CD4-positive, alpha-beta T cell treated with Interleukin-10 for 1 hour (primary cell): ENCODE measurements at places on chromosomes 1 and 21.

DNA sequence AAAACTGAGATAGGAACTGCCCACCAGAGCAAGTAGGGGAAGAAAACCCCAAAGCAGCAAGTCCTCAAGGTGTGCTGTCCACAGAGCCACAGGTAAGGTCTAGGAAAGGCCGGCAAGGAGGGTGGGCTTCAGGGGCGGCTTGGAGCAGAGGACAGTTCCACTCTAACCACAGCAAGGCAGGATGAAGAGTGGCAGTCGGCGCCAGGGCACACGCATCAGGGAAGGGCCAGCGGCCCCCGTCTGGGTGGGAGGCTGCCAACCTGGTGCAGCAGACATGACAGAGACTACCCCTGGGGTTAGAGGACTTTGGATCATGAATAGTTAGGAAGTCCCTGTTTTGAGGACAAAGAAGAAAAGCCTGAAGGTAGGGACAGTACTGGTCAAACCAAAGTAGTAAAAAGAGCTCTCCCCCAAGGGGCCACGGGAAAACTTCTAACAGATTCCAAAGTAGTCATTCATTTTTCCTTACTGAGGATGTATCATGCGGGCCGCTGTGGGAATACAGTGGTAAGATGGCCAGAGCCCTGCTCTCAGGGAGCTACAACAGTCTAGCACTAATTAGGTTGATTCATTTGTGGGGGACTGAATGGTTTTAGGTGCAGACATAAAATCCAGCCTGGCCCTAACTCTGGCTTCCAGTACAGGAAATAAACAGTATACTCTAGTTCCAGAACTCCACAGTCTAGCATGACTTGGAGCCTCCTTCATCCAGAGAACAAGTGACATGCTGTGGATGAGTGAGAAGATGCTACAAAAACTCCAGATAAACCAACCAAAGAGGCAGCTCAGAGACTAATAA, 3.5 kb upstream of the RAP1GAP start:
- no peak for DNase-seq

GRCh38 chr1:195831789-195832188, 776.5 kb downstream of the KCNT2 start:
- no peak for DNase-seq

GRCh38 chr21:35528116-35529042, 479.3 kb upstream of the RUNX1 start:
- peak; percentile 32 for DNase-seq

GRCh38 chr1:76687307-76688175, 179.7 kb upstream of the ST6GALNAC5 start:
- no peak for DNase-seq

- DNase-seq, result no peak
These were observed 75.2 kb downstream of the PLPPR5 start for GRCh38 chr1:98929437-98929836.

GRCh38 chr21:15752763-15753407, 23.1 kb downstream of the USP25 start:
- DNase-seq, result no peak

DNA sequence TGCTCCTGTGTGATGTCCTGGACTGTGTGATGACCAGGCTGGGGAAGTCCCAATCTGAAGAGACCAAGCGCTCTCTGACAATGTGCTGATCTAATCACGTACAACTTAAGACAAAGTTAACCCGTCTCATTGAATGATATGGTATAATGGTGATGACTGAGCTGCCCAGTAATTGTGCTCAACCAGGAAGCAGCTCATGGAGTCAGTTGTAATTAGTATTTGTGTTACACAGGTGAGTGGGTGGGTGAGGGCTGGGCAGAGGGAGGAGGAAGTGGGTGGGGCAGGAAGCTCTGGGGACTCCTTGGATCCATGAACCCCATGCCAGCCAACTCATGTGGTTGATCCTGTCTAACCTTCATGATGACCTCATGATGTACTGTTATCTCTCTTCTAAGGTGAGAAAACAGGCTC, 8.7 kb upstream of the ECE1 start:
- peak; percentile 30 for DNase-seq

GRCh38 chr1:245860657-245861544, 646.2 kb downstream of the SMYD3 start:
- no peak for DNase-seq

- no peak for DNase-seq
These were observed 36.2 kb upstream of the LRIG2 start for GRCh38 chr1:113036639-113037321.

- no peak for DNase-seq
These were observed 18.5 kb upstream of the LHX8 start for GRCh38 chr1:75115654-75116053.

GRCh38 chr1:223410036-223410435, 16.8 kb downstream of the CCDC185 start:
- DNase-seq, result no peak

DNA sequence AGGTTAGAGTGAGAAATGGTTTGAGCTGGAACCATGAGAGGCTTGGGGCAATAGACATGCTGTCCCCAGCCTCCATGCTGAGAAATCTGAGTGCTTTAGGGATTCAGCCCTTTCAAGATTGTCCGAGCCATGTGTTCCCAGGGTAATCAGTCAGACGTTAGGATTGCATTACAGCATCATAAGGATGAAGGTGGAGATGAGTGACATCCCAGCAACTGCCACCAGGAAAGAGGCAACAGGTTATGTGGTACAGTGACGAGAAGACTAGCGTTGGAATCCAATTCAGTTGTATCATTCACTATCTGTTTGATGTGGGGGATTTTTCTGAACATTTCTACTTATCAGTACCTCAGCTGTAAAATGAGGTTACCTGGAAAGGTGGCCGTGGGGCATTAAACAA, 1.7 kb downstream of the CAMK1G start:
- DNase-seq, result no peak

GRCh38 chr21:37436174-37436573, 69.6 kb downstream of the DYRK1A start:
- DNase-seq, result no peak

DNA sequence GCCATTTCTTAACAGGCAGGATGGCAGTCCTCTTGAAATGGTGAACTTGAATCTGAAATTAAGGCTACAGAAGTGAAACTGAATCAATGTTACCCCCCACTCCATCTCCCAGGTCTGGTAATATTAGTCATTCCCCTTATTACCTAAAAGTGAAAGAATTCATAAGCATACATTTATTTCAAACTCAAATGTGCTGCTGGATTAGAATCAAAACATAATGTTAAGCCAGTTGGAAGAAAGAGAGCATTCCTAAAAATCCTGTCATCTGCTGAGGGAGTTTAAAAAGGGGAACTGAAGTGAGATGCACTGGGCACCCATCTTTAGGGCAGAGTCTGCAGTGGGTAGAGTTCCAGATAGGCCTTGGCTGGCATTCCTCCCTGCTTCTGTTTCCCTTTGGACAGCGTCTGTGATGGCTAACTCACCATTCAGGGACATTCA, 17.4 kb downstream of the KIAA0319L start:
- no peak for DNase-seq

DNA sequence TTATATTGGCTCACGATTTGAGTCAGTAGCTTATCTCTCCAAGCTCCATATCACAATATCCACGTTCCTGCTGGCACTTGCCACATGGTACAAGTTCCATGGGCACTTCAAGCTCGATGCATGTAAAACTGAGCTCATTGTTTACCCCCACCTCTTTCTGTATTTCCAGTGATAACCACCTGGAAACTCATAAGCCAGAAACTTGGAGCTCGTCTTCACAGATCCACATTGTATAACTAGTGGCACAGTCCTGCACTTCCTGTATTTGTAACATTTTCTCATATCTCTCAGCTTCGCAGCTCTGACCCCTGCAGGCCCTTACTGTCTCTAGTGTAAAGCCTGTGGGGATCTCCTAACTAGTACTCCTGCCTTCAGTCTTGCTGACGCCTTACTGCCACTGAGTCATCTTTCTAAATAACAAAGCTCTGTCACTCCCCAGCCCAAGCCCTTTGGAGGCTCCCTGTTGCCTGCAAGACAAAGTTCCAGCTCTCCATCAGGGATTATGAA, 6.5 kb upstream of the C2CD4D start:
- DNase-seq, result no peak

- DNase-seq, result no peak
These were observed 49.1 kb downstream of the RIPK4 start for GRCh38 chr21:41717573-41718330.

- no peak for DNase-seq
These were observed 150.8 kb upstream of the FGGY start for GRCh38 chr1:59146056-59146455.
